LHCN-M2 (cell line): ENCODE measurements at places on chromosomes 1 and 21. TPM values are rescaled to one million over a fixed set of nuclear protein-coding genes. Genes with fewer than 3 reads are reported as not detected.

ANKRD13C gene
- total RNA-seq: 16.5 and 22.5 TPM in 2 replicates

FAM3B gene
- not detected in 2 replicates for total RNA-seq

LEMD1 gene
- total RNA-seq: not detected in 2 replicates

FCER1G gene
- 0.86 and 1.2 TPM in 2 replicates for total RNA-seq

IGSF3 gene
- 0.98 and 1.2 TPM in 2 replicates for total RNA-seq
